ENCODE measurements at places on chromosomes 5 and 9.

GRCh38 chr5:74141053-74141452 lies 499.5 kb downstream of the ENC1 start:
- DNase-seq: no peak

DNA sequence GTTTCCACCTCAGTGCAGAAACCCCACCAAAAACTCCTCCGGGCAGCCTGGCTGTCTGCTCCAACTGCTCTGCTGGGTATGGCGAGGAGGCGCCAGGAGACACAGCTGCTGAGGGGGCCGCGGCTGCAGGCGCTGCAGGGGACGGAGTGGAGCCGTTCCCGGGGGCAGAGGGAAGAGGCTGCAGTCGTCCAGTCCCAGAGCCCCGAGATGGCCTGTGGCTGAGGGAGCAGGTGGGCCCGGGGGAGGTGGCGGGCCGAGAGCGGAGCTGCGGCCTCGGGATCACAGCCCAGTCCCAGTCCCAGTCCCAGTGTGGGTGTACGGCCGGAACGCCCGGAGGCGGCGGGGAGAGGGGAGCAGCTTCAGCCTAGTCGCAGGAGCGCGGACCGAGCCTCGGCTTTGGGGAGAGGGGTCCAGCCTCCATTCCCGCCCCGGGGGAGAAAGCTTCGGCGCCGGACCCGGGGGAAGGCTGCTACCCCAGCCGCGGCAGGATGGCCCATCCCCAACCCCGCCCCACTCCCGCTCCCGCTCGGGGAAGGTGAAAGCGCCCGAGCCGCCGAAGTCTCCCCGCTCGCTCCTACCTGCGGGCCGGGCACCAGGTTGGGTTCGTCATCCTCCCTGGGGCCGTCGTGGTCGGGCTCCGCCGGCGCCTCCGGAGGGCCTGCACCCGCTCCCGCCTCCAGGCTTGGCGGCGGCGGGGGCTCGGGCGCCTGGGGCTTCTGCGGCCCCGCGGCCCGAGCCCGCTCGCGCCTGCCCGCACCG lies 513 bp downstream of the FAM193B start:
- no peak for DNase-seq

DNA sequence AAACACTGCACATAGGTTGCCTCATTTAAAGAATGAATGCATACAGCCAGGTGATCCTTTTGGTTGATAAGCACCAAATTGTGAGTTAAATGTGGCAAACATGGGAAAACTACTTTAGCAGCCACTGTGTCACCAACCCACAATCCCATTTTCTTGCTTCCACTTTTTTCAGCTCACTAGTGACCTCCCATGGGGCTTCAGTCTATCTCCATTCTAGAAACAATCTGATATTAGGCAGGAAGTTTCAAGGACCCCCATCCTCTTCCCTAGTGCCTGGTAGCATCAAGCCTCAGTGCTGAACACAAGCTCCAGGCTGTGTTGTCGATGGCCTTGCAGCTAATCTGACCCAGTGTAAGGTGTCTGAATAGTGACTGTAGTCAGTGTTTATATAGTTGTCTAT lies 66.2 kb downstream of the PLPPR1 start:
- no peak for DNase-seq

DNA sequence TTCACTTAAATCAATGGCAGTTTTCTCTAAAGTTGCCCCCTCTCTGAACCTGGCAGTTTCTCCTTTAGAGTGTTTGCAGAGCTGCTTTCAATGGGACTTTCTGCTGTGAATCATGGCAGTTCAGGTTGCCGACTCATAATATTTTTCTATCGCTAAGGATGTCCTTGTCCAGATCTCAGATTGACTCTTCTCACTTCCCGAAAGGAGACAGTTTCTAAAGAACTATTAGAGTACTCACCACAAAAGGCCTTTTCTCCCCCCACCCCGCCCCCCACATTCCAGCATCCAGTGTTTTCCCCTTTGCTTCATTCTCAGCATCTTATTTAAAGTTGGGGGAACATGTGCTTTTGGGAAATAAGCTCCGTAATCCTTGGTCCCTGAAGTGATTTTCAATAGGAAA lies 443.5 kb upstream of the KLF4 start:
- no peak for DNase-seq

DNA sequence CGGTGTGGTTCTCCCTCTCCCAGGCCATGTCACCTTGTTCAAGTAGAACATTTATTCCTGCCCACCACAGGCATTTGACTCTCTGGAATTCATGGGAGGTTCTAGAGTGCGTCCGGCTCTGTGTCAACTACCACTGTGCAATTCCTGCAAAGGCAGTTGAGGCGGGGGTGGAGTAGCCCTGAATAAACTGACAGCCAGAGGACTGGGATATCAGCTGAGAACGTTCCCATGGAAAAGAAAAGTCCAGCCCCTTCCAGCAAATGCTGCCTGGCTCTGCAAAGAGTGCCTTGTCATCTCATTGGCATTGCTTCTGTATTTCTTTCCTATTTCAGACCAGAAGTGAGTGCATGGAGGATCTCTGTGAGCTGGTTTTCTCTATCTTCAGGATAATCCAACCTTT lies 18.9 kb upstream of the MEGF9 start:
- DNase-seq: no peak

DNA sequence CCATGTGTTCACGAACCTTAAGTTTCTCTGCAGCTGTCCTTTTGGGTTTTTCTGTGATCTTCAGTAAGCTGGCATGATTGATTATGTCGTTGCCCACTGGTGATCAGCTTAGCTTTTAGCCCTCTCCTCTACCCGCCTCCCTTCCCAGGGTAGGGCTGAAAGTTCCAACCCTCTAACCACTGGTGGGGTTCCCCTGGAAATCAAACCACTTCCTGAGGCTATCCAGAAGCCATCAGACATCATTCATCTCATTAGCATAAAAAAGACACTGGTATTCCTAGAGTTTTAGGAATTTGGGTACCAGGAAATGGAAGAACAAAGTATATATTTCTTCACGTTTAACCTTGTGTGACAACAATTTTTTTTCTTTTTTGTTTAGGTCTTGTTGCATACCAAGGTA lies 29.8 kb downstream of the SPIN1 start:
- DNase-seq: no peak

GRCh38 chr9:135520916-135521607 lies at the start of gene LCN1:
Gene LCN1 (plus strand): TSS chr9:135521440. CDS start chr9:135521498, 58 bp downstream.
- DNase-seq: no peak

Measured in DMS79 (cell line).